NB4 (cell line): ENCODE measurements at places on chromosomes 7 and 10.

DNA sequence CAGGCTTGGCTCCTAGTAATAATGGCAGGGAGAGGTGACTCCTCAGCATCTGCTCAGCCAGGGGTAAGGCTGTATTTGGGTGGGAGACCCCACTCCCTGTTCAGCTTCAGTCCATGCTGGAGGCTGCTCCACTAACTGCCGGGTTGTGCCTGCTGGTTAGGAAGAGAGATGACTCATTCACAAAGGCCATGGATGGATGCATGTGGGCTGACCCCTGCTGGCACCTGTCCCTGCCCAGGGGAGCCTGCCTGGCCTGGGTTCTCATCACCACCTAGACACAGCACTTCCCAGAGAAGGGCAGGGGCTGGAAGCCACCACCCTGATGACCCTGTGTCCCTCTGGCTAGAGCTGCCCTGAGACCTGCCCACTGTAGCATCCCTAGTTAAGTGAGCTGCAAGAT lies 59.0 kb downstream of the VSTM4 start:
- no peak for DNase-seq

DNA sequence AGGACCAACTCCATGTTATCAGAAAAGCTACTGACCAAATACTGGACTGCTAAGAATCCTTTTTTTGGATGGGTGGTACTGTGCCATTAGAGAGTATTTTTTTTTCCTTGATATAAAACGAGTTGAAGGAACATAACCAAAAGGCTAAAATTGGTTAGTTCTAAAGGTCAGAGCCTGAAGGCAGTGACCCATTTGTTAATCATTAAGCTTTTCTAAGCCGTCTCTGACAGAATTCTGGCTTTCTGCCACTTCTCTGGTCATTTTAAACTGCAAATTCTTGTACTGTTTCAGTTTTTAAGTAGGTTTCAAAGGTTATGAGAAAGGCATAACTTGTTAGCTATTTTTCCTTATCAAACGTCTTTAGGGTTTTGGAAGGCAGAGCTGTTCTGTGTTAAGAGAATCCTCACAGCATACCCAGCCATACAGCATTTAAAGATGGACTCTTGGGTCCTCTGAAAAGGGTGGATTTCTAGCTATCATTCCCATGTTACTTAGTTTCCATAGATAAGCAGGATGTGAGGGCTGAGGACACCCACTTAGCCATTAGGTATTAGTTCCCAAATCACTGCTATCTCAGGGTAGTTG lies 196.8 kb downstream of the RNLS start:
- peak; percentile 30 for DNase-seq

DNA sequence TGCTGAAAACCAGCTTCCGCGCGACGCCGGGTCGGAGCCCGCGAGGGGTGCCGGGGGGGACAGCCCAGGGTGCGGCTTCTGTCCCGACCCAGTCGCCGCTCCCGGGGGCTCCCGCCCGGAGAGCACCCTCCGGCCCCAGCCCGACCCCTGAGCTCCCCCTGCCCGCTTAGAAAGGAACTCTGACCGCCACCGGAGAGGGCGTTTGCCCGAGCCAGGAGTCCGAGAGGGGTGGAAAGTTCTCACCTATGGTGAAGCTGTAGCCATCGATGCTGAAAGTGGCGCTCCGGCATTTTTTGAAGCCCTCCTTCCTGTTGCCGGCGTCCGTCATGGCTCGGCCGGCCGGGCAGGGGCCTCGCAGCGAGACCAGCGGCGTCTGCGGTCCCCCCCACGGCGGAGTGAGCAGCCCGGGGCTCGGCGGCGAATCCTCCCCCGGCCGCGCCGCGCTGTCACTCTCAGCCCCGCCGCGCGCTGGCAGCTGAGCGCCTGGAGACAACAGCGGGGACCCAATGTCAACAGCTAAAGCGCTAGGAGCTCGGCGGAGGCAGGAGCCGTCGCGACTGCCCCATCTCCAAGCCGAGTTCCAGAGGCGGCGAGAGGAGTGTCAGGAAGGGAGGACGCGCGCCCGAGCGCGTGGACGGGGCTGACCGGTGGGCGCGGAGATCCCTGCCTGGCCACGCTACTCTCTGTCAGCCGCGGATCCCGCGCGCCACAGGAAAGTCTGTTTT lies 191.6 kb downstream of the LSM5 start:
- DNase-seq, result no peak

DNA sequence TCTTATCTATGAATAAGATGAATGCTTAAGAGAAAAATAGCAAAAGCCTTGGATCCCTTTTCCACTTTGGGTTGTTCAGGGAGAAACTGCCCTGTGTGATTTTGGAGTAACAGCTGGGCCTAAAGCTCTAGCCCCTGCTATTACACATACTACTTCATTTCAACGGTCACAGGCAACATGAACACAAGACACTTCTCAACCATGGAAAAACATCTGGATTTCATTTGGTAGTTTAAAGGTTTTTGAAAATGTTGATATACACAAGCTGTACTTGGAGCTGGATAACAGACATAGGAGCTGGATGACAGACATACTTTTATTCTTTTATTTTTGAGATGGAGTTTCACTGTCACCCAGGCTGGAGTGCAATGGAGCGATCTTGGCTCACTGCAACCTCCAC lies 2.7 kb upstream of the CHUK start:
- DNase-seq, result no peak

GRCh38 chr10:21510241-21511094 lies 15.0 kb downstream of the SKIDA1 start:
- DNase-seq, result no peak

GRCh38 chr7:29017713-29018112 lies 59.6 kb upstream of the TRIL start:
- DNase-seq, result no peak

DNA sequence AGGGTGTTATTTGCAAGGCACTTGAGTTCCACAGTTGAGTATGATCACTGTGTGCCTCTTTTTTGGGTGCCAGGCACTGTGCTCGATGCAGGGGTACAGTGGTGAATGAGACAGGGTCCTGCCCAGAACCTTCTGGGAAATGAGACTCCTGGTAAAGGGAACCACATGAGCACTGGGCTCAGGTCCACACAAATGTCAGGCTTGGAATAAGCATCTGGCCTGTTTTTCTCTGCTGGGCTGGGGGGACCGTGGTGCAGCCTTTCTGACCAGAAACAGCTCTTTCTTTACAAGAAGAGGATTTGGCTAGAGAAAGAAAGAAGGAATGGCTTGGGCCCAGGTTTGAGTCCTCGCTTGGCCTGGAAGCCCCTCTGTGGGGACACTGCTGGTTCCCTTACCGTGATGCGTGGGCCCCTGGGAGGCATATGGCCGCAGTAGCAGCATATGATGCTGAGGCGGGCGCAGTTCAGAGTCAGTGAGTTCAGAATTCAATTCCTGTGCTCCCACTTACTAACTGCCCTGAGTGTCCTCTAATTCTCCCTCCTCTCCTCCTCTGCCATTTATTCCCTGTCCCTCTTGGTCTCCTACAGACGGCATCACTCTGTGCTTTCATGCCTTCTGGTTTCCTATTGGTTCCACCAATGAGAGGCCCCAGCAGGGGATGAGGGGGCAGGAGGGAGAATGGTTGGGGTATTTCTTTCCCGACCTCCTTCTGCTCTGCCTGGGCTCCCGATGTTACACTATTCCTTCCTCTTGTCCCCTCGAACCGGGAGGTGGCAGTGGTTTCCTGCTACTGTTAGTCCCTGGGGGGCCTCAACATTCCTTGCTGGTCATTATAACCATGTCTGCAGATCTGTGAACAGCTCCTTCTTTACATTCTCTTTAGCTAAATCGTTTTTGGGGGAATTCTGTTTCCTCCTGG lies 9.6 kb upstream of the KCP start:
- no peak for DNase-seq

DNA sequence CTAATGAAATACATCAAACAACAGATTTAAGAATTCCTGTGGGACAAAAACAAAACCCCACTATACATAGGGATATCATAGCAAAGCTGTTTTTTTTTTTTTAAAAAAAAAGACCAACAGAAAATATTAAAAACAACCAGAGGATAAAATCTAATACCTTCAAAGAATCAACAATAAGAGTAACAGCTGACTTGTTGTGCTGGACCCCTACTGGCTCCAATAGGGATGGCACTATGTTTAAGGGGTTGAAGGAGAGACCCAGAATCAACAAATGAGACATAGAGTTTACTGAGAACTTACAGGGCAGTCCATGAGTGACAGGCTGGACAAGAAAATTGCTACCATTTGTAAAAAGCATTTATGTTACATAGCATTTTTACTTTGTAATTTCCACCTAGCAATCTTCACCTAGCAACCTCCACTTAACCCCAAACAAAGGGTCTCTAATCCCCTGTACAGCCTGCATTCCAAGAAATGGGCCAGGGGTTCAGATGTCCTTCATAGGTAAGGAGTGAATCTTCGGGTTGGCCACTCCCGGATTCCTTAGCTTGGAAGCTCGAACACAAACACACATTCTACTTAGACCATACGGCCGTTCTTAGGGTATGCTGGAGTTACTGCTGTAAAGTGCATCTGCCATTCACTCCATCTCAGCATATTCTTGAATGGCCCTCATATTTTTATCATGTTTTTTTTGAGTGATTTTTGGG lies 25.8 kb downstream of the ASZ1 start:
- peak; percentile 12 for DNase-seq

- no peak for DNase-seq
These were observed 166.4 kb upstream of the PPP1R3A start for GRCh38 chr7:114085313-114085591.

- peak; percentile 26 for DNase-seq
These were observed 655 bp downstream of the PTPRE start for GRCh38 chr10:127907411-127908105.

GRCh38 chr10:113283189-113283588 lies 269.7 kb upstream of the HABP2 start:
- no peak for DNase-seq

DNA sequence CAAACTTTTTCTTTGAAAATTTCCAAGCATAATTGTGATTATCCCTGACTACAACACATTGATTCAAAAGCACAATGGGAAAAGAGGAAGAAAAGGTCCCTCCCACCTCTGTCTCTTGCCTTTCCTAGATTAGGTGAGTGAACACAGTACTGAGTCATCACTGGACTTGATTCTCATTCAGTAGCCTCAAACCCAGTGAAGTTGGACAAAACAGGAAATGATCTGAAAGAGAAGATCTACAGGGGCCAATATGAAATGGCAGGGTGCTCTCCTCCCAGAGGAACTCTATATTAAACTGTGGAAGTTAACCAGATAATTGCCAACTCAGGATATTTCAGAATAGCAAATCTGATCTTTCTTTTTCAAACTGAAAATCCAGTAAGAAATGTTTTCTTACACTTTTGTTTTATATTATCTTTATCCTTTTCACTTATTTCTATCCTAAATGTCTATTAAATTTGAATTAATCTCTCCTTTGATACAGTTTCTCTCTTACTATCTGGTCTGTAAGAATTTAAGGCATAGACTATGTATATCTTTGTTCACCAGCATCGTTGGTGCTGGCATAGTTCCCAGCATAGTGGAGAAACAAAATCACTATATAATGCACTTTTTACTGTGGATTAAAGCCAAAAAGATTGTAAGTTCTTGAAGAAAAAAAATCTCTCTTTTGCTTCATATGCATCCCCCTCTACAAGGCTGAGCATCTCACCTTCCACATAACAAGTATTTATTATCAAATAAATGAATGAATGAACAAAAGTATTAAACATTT lies 41.4 kb upstream of the IKZF1 start:
- peak; percentile 89 for DNase-seq

GRCh38 chr10:75978213-75978612 lies 546.8 kb downstream of the LRMDA start:
- no peak for DNase-seq

DNA sequence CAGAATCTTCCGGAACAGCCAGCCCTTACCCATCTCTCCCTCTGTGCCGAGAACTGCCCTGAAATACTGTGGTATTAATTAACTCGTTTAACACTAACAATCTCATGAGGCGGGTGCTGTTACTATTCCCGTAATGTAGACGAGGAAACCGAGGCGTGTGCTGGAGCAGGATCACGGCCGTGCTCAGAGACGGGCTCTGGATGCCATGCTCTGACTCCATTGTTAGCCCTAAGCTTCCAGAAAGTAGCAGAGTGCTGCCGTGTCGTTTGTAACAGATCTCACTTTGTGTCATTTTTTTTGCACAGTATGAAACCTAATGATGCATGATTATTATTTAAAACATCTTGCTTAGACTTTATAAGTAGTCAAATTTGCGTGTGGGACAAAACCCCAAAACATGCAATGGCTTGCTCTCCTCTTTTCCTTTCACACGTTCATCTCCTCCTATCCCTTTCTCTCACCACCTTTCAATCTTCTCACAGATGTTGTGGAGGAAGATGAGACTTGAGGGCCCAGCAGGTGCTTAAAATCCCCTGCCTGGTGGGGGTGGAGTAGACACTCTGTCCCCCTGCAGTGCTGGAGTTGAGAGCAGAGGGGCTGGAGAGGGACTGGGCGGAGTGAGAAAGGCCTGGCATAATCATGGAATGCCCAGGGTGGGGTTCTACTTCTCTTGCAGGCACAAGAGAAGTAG lies 482 bp upstream of the ACTR3C start:
- no peak for DNase-seq

DNA sequence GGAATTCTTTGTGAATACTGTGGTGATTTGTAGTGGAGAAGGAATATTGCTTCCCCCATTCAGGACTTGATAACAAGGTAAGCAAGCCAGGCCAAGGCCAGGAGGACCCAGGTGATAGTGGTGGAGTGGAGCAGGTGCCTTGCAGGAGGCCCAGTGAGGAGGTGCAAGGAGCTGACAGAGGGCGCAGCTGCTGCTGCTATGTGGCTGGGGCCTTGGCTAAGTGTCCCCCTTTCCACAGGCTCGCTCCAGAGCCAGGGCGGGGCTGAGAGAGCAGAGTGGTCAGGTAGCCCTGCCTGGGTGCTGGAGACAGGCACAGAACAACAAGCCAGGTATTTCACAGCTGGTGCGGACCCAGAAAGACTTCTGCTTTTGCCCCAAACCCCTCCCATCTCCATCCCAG lies 162.9 kb downstream of the EGFR start:
- DNase-seq, result no peak

GRCh38 chr10:3465406-3465891 lies 292.9 kb upstream of the PITRM1 start:
- DNase-seq, result peak; percentile 56

- DNase-seq, result no peak
These were observed 11.8 kb downstream of the OR9A2 start for GRCh38 chr7:143015084-143015483.

DNA sequence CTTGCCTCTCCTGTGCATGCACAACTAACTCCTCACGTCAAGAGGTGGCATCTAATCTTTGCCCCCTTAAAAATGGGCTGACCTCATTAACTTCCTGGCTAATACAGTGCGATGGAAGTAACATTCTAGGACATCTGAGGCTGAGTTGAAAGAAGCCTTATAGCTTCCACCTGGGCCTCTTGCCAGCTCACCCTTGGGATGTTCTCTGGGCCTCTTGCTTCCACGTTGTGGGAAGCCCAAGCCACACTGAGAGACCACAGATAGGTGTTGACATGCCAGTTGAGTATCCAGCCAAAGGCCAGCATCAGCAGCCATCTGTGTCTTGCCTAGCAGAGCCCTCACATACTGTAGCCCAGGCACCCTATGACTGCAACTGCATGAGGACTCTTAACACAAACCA lies 60.8 kb upstream of the GDF10 start:
- peak; percentile 38 for DNase-seq

DNA sequence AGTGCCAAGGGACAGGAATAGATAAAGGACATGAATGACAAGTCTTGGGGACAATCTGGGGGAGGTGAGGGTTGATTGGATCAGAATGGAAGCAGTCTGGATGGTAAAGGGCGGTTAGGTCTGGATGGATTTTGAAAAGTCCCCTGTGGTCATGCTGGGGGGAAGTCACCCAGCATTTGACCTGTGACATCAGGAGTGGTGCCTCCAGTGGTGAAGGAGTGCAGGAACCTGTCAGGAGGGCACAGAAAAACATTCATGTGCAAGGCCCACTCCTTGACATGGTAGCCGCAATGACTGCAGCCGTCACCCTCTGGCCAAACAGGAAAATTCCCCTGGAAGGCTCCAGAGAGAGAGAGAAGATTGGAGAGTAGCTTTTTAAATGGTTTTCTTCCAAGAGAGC lies 304.8 kb downstream of the GFRA1 start:
- DNase-seq, result no peak
